ENCODE measurements at places on chromosomes 3 and 15.

DNA sequence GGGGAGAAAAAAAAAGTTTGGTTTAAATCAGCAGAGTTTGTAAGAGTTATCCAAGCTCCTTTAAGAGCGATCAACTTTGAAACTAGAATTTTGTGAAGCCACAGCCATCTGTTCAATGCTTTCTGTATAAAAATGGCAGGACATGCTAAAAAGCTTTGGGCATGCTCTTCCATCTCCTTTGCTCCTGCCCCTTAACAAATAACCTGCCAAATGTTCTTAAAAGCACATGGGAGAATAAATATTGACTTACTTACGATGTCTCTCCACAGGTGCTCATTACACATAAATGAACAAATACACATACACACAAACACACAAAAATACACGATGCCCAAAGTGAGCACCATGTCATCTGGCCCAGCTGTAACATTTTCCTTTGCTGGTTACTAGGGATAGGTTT, 211.8 kb upstream of the DPH6 start:
- DNase-seq = no peak

DNA sequence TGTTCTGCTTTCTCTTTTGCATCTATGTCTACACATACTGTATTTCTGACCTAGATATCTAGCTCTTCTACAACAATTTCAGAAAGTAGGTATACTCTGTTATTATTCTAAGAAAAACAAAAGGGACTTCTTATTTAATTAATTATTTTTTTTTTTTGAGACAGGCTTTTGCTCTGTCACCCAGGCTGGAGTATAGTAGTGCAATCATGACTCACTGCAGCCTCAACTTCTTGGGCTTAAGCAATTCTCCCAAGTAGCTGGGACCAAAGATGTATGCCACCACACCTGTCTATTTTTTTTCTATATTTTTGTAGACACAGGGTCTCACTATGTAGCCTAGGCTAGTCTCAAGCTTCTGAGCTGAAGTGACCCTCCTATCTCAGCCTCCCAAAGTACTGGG, 130.6 kb downstream of the MBNL1 start:
- no peak for DNase-seq

DNA sequence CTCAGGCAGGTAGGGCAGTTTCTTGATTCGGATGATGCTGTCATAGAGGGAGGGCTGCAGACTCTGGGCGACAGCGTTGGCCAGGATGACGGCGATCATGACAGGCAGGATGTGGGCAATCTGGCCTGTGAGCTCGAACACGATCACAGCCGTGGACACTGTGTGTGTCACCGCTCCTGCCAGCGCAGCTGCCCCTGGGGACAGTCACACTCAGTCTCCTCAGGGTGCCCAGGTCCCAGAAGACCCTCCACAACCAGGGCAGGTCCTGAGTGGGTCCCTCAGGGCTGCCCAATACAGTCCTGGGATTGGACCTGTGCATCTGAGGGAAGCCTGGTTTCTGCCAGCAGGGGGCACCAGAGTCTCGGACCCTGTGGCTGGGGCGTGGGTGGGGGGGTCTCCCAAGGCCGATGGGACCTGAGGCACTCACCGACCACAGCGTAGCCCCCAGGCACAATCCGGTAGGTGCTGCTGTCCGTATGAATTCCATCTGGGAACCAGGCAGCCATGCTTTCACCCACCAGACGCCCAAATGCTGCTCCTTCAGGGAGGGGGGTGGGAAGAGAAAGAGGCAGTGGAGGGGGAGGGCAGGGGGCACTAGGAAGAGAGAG, 7.2 kb downstream of the CLCN2 start:
- DNase-seq = peak; percentile 40

- no peak for DNase-seq
Measured at GRCh38 chr3:188234132-188234531, 80.2 kb downstream of the LPP start.

DNA sequence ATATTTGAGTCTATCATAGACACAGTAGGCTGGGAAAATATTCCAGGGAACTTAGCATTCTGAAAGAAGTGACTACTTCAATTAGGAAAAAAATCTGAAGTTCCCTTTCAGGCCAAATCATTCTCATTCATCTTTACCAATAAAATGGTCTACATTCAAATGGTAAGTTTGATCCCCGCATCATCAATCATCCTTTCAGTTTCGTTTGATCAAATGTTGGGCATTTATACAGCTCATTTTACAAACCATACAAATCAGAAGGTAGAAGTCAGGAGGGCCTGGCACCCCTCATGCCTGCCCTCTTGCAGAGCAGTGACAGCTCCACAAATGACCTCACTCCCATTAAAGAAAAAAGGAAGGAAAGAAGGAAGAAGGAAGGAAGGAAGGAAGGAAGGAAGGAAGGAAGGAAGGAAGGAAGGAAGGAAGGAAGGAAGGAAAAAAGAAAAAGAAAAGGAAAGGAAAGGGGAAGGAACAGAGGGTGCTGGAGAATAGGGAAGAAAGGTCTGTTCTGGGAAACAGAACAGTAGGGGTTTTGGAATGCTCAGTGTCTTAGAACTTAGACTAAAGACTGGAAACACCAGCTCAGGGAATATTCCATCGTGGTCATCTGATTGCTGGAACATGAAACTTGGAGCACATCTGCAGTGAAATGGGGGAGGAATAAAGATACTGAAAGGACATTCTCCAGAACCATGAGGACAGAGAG, 86.1 kb downstream of the XXYLT1 start:
- no peak for DNase-seq

- no peak for DNase-seq
Measured at GRCh38 chr3:178487752-178488151, 48.5 kb upstream of the KCNMB2 start.

- no peak for DNase-seq
Measured at GRCh38 chr3:8841472-8841871, 72.1 kb upstream of the OXTR start.

- DNase-seq = peak; percentile 77
Measured at GRCh38 chr3:124997303-124998246, 58.2 kb downstream of the HEG1 start.

GRCh38 chr15:60005352-60006202, 1.5 kb downstream of the FOXB1 start:
- no peak for DNase-seq

- DNase-seq = peak; percentile 65
Measured at GRCh38 chr15:75732809-75733451, 20.3 kb upstream of the CSPG4 start.

DNA sequence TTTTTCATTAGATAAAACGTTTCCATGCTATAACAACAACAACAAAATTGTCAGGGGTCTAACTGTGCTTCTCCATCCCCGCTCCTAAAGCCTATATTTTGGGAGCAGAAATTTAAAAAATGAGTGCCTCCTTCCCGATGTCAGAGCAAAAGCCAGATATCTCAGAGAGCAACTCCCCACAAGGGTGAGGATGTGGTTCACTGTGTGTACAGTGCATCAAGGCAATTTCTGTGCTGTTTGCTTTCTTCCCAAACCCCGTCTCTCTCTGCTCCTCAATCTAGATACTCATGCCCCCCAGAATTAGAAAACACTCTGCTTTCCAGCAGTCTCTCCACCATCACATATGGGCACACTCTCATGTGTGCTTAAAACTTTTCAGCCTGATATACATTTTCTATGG, 76.7 kb upstream of the MBNL1 start:
- no peak for DNase-seq

DNA sequence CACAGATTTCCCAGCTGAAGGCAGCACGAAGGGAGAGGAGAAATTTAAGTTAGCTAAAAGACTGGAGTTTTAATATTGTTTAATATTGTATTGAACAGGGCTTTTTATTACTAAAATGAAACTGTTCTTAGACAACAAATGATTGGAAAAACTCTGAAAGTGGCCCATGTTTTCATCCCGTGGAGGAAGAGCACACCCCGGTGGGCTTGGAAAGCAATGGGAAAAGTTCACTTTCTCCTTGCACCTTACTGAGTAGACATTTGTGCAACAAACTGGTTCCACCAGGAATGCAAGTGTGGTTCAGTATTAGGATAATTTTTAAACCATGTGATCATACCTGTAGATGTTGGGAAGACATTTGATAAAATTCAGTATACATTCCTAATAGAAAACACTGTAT, 8.2 kb upstream of the ESYT3 start:
- no peak for DNase-seq

GRCh38 chr3:69143612-69144011, 21.2 kb upstream of the LMOD3 start:
- DNase-seq = no peak

DNA sequence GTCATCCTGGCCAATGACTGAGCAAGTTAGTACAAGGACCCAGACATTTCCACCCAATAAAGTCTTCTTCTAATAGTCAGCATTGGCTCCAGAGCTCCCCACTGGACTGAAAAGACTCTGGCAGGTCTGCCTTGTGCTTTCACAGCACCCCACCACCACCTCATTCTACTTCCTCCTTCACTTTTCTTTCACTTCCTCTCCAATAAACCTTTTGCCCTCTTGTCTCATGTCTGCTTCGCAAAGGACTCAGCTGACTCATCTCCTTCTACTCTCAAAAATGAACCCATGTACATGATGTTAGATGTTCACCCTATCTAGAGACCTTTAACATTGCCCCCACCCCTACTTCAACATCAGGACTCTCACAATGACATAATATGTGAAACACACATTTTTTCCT, 181.0 kb upstream of the PPP2R3A start:
- no peak for DNase-seq

GRCh38 chr3:165830746-165831145, 6.5 kb downstream of the BCHE start:
- no peak for DNase-seq

- no peak for DNase-seq
Measured at GRCh38 chr3:109018828-109019227, 65.1 kb upstream of the GUCA1C start.

- DNase-seq = no peak
Measured at GRCh38 chr15:101386006-101386405, 91.0 kb upstream of the SNRPA1 start.

DNA sequence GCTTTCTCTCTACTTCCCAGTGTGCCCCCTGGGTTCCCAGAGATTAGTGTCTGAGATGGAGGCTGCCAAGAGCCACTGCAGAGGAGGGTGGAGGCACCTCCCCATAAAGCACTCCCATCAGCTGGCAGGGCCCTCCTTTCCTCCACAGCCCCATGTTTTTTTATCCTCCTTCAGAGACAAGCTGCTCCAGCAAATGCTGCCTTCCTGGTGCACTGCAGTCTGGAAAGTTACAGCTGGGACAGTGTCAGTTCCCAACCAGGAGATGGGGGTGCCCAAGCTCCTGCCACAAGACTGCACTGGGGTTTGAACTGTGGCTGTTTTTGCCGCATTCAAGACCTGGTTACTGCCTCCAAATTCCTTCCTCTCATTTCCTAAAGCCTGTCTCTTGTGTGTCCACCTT, 206.1 kb downstream of the CADPS start:
- DNase-seq = no peak

DNA sequence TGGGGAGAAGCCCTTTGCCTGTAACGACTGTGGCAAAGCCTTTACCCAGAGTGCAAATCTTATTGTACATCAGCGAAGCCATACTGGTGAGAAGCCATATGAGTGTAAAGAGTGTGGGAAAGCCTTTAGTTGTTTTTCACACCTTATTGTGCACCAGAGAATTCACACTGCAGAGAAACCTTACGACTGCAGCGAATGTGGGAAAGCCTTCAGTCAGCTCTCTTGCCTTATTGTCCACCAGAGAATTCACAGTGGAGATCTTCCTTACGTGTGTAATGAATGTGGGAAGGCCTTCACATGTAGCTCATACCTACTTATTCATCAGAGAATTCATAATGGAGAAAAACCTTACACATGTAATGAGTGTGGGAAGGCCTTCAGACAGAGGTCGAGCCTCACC, 10.9 kb downstream of the ZNF35 start:
- no peak for DNase-seq

GRCh38 chr3:67737906-67738865, 83.8 kb upstream of the SUCLG2 start:
- no peak for DNase-seq

DNA sequence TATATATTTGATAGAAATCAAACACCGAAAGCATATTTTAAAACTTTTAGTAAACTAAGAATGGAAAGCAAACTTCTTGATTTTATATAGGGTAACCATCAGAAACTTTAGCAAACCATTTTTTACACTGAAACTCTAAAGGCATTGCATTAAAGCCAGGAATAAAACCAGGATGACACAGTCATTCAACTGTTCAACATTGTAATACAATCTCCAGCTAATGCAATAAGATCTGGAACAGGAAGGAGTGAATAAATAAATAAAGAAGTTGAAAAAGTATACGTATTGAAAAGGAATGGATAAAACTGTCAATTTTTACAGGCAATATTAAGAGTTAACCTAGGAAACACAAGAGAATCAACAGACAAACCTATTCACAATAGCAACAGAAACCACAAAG, 181.9 kb upstream of the TTC14 start:
- no peak for DNase-seq

All from thyroid gland (tissue), 4 donors.